HuH-7 (cell line): ENCODE measurements at places on chromosomes 12 and 14.

- no peak for DNase-seq
These were observed 182.3 kb downstream of the SLC41A2 start for GRCh38 chr12:104775731-104776231.

- DNase-seq, result no peak
These were observed 207.7 kb downstream of the SLC6A15 start for GRCh38 chr12:84704856-84705255.

DNA sequence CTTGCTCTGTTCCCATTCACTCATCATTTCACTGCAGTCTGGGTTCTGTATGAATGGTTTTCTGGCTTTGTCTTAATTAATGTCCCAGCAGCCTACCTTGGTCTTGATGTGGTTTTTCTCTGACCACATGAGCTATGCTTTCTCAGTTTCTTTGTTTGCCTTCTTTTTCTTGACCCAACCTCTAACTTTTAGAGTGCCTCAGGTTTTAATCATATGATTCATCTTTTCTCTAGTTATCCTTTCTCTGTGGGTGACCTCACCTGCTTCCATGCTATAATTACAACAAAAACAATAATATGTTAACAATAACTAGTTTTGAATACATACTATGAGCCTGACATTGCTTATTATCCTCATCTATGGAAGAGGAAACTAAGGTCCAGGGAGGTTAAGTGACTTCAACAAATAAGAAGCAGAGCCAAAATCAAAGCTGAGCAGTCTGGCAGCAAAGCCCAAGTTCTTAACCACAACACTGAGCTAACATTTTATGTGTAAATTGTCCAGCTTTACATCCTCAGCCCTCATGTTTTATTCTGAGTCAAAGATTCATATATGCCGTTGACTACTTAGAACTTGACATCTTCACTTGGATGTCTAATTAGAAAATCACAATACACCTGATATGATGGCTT is 4.7 kb upstream of the EPYC start:
- DNase-seq, result no peak

DNA sequence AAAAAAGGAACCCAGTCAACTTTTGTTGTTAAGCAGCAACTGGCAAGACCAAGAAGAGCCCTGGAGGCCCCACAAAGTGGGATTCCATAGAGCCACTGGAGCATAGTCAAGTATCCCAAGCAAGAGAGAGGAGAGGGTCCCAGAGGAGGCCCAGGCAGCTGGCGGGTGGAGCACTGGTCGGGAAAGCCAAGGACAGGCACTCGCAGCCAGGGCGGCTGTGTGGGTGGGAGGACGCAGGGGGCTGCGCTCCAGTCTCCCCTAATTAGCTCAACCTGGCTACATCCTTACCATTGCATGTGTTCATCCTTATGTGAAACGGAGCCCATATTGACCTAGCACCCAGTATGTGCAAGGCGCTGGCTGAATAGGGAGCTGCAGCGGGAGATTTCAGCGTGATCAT is 18.3 kb upstream of the ZFP36L1 start:
- no peak for DNase-seq

GRCh38 chr12:52633383-52633782 is 15.0 kb upstream of the KRT73 start:
- no peak for DNase-seq

DNA sequence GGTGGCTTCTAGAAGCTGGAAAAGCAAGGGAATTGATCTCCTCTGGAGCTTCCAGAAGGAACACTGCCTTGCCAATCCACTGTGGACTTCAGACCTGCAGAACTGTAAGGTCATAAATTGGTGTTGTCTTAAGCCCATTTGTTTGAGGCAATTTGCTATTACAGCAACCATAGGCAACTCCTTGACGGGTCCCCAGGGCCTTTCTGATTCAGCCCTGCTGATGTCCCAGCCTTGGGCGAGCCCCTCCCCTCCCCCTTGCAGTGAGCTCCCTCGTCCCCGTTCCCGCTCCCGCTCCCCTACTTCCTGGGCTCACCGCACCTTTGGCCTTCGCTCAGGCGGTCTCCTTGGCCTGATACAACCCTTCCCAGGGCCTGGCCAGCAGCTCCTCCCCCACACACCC is 18.9 kb upstream of the DIO3 start:
- no peak for DNase-seq

DNA sequence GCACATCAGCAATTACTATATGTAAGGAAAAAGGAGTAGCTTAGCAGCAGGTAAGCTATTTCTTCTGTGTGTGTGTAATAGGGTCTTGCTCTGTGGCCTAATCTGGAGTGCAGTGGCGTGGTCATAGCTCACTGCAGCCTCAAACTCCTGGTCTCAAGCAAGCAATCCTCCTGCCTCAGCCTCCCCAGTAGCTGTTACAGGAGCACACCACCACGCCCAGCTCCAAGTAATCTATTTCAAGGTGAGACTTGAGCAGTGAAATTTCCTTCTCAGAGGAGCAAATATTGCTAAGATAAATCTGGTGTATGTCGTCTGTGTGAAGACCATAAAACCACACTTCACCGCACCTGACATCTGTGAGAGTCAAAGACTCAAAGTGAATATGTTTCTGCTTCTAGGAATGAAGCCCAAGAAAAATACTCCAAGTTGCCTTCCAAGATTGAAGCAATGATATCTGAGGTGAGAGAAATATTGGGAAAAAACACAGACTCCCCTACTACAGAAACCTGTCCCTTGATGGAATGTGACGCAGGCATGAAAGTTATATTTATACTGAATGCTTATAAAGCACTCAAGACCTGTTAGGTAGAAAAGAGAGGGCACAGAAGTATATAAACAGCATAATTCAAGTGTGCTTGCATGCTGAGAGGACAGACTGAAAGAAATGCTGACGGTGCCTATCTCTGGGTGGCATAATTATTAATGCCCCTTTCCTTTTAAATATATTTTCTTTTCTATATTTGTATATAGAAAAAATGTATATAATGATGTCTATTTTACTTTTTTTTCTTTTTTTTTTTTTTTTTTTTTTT is 2.5 kb upstream of the SELPLG start:
- DNase-seq, result no peak

DNA sequence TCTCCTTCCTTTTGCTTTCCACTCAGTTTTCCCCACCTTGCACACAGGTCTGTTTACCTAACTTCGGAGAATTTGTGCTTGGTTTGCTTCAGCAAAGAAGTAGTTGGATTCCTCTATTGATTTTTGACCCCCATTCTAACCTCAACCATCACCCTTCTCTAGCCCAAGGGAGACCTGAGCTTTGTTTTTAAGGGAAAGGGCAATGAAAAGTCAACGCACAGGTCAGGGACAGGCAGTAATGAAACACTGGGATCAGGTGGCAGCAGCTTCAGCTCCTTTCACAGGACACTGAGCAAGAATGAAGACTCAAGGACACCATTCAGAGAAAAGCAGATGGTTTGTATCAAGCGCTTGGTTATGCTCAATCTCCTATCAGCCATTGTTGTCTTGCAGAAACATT is 46.9 kb upstream of the KRR1 start:
- no peak for DNase-seq

DNA sequence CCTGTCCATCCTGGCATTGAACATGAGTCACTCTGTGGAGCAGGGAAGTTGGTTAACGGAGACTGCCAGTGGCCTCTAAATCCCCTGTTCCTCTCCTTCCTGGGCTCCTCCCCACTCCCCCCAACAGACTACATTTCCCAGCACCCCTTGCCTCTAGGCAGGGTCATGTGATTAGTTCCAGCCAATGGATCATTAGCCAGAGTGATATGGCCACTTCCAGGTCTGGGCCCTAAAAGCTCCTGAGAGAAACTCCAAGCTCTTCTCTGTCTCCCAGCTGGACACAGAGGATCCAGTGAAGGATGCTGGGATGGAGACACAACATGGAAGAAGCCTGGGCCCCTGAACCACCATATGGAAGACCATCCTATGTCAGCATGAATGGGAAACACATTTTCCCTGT is 54.4 kb upstream of the RFLNA start:
- DNase-seq, result peak; percentile 26

DNA sequence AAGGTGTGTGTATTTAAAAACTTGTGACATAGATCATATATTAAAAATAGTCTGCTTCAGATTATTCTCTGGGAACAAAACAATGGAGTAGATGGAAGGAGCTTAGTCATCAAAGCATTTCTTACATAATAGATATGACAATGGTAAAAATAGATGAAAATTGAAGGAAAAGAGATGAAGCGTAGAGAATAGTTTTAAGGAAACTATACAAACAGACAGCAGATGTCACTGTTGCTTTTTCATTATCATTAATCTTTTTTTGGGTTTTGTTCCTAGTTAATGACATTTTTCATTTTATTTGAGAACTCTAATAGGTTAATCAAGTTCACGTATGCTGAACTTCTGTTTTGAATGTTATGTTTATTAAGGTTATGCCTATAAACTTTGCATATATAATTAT is 149.2 kb upstream of the FBXO33 start:
- DNase-seq, result no peak

DNA sequence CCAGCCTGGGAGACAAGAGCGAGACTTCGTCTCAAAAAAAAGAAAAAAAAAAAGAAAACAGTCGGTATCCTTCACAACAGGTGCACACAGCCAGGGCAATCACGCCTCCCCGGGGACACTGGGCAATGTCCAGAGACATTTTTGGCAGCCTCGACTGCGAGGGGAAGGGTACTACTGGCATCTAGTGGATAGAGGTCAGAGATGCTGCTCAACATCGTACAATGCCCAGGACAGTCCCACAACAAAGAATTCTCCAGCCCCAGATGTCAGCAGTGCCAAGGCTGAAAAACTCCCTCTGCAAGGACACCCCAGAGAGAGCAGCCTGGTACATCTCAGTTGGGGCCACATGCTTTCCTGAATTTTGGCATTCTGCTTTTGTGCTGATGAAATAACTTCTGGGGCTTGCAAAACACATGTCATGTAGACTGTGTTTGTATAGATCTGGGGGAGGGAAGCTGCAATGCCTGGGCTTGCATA is 21.5 kb downstream of the ALDH2 start:
- DNase-seq, result peak; percentile 43

- DNase-seq, result no peak
These were observed 47.8 kb downstream of the CCDC88C start for GRCh38 chr14:91369628-91370445.

GRCh38 chr12:11888029-11888428 is 182.7 kb upstream of the BCL2L14 start:
- DNase-seq, result no peak

DNA sequence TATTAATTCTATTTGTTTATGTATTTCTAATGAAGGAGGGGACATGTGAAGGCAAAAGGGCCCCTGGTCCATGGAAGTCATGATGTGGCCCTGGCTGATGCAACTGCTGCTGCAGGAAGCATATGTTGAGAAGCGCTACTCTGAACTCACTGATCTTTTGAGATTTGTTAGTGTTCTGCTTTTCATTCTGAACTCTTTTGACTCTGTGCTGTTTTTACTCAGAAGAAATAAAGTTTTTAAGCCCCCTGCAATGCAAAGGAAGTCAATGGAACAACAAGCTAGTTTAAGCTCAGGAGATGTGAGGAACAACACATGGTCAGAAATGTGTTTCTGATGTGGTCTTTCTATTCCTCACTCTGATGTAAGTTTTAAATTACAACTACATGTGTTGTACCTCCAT is 88.9 kb upstream of the BTG1 start:
- DNase-seq, result no peak

DNA sequence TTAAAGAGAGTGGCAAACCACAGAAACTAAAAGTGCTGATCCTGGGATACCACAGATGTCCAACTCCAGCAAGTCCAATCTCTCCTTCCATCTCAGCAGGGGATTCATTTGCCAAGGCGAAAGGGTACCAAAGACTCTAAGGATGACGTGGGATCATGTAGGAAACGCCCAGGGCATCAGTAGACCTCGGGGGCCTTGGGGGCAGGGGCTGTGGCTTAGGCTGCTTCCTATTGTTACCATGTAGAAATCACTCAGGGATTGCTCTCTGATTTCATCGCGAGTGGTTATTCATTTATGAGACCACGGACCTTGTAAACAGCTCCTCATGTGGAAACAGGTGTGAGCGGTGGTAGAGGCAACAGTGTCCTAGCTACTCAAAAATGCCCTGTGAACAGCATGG is 149.3 kb upstream of the FKBP4 start:
- DNase-seq, result no peak
